ENCODE measurements at places on chromosomes 3 and 15. TPM values are rescaled to one million over a fixed set of nuclear protein-coding genes. Genes with fewer than 3 reads are reported as not detected.

Gene DUOXA2
- total RNA-seq = not detected

- H3K4me3 ChIP-seq = no peak overlapping the region
- peaks cover 61% of the 10 kb centered on the region for H3K36me3 ChIP-seq
- no peak overlapping the region for H3K27ac ChIP-seq
- no peaks in the 10 kb centered on the region for H3K27me3 ChIP-seq
- H3K4me1 ChIP-seq = peaks cover 9% of the 10 kb centered on the region
Measured at GRCh38 chr3:14491396-14492190, 48.5 kb downstream of the GRIP2 start.

DNA sequence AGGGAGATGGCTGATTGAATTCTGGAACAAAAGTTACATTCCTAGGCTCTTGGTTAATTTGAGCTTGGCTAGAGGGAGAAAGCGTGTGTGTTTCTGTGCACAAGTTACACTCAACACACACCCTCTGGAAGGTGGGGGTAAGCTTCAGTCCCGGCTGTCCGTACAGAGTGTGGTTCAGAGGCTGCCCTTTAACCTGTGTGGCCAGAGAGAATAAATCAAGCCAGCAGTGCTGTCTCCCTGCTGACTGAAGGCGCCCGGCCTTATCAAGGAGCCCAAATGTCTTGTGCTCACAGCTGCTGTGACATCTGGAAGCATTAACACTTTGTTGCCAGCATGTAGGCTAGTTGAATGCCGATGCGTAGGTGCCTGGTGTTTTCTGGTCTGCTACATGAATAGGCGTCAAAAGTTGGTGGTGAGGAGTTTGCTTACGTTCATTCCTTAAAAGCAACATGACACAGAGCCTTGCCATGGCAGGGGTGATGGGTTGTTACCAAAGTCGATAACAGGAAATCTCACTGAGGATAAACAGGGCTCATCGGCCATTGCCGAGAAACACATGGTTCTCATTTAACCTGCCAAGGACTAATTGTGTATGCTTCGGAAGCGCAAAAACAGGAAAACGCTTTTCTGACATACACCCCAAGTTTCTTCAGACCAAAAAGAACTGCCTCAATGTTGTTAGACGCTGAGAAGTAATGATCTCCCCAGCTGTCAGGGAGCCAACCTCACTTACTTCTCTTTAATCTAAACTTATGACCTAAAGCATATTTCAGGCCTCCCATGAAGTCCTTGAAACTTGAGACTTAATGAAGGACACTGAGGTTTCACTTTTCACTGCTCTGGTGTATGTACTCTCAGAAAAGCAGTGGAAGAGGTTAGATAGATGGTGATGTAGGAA is 95.8 kb upstream of the CTDSPL start:
- peak overlapping the region; percentile 44 for H3K27ac ChIP-seq
- H3K36me3 ChIP-seq = no peaks in the 10 kb centered on the region
- H3K4me3 ChIP-seq = no peak overlapping the region
- DNase-seq = no peak
- peaks cover 14% of the 10 kb centered on the region for H3K4me1 ChIP-seq

Gene OXSR1
- 36.1 TPM for total RNA-seq

Gene KNG1
- total RNA-seq = not detected

DNA sequence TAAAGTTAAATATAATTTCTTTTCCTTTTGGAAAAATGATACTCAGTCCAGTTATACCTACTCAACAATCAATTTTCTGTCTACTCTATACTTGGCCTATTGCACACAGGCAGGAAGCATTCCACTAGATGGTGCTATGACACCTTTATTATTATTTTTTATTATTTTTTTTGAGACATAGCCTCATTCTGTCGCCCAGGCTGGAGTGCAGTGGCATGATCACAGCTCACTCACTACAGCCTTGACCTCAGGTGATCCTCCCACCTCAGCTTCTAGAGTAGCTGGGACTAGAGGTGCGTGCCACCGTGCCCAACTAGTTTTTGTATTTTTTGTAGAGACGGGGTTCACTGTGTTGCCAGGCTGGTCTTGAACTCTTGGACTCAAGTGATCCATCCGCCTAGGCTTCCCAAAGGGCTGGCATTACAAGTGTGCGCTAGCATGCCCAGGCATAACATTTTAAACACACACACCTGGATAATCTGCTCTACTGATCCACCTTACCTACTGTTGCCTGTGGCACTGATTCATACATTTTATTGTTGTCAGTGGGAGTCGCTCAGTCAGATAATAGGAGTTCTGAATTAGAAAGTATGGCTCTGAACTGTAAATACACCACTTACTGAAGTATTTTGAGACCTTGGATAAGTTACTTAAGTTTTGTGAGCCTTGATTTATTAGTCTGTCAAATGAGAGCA is 56.2 kb downstream of the EIF3J start:
- H3K4me3 ChIP-seq = no peak overlapping the region
- peaks cover 56% of the 10 kb centered on the region for H3K36me3 ChIP-seq
- H3K4me1 ChIP-seq = no peaks in the 10 kb centered on the region
- no peaks in the 10 kb centered on the region for H3K27me3 ChIP-seq

DNA sequence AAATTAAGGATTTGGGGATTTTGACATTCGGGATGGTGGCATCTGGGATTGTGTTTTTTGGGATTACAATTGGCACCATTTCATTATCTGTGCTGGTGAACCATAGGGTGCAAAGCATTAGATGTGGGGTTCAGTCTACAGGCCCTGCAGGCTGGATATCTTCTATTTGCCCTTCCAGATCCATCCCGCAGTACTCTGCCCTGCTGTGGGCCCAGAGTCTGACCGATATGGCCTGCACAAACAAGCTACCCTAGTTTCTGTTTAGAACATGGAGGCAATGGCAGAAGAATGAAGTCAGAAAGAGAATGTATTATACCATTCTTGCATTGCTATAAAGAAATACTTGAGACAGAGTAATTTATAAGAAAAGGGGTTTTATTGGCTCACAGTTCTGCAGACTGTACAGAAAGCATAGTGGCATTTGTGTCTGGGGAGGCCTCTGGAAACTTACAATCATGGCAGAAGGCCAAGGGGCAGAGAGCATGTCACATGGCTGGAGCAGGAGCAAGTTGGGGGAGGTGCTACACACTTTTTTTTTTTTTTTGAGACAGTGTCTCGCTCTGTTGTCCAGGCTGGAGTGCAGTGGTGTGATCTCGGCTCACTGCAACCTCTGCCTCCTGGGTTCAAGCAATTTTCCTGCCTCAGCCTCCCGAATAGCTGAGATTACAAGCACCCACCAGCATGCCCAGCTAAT is 93.7 kb downstream of the NCEH1 start:
- H3K27me3 ChIP-seq = no peaks in the 10 kb centered on the region
- no peak overlapping the region for H3K4me3 ChIP-seq
- no peaks in the 10 kb centered on the region for H3K36me3 ChIP-seq
- no peak overlapping the region for H3K27ac ChIP-seq
- H3K4me1 ChIP-seq = no peaks in the 10 kb centered on the region
- DNase-seq = no peak
